ENCODE measurements at places on chromosomes 1 and 21.

- no peak for DNase-seq
Observed at GRCh38 chr1:59704716-59705115, 110.0 kb upstream of the HOOK1 start.

DNA sequence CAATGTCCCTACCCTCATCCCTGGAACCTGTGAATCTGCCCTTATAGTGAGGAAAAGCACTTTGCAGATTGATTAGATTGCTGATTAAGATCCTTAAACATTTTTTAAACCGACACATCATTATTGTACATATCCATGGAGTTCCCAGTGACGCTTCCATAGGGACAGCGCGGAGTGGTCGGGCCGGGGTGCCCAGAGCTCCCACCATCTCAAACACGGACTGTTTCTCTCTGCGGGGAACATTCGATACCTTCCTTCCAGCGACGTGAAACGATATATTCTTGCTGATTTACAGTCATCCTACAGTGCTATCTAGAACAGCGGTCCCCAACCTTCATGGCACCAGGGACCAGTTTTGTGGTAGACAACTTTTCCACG, 4.0 kb downstream of the KRTAP10-12 start:
- no peak for DNase-seq

GRCh38 chr1:17119076-17119772, at the start of gene PADI2:
Gene PADI2 (minus strand): TSS chr1:17119451. CDS start chr1:17119371, 80 bp downstream.
- DNase-seq = peak; percentile 26

DNA sequence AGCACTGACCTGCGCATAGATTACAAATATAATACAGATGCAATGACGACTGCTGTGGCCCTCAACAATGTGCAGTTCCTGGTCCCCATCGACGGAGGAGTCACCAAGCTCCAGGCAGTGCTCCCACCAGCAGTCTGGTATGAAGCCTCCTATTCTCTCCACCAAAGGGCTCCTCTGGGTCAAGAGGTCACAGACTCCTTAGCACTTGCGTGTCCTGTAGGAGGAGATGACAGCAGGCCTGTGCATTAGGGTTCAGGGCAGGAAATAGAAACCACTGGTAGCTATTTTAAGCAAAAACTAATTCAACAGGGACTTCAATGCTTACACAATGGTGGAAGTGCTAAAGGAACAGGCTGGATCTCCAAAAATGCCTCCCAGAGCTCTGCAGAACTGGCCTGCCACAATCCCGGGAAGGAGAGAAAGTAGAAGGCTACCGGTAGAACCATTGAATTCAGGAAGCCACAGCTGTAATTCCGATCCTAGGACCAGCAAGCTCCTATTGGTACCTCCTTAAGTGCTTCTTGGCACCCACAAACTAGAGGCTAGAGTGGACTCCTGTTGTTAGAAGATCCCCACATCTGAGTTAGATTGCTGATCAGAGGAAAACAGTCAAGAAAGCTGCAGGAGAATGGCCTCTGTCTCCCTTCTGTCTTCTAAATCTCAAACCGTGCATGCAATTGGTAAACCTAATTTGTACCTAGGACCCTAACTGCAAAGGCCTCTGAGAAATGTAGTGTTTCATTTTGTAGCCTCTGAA, 12.7 kb upstream of the DYNLT5 start:
- no peak for DNase-seq

DNA sequence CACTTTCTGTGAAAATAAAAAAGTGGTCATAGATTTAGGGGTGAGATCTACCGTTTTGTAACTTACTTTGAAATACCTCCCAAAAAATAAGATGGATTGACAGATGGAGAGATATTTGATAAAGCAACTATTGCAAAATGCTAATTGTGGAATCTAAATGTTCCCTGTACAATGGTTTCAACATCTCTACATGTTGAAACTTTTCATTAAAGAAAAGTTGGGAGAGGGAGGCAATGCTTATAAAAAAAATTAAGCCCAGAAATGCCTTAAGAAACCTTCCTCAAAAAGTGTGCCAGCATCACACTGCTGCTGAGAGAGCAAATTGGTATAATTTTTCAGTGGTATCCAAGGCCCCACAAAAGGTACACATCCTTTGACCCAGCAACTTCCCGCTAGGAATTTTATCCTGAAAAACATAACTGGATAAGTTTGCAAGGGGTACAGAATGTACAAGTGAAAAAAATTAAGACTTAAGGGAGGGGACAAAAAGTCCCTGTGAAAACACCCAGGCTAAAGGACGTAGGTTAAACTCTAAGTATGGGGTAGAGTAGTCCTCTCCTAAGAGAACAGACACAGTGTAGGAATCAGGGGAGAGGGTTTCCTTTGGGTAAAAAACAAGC, 84.3 kb downstream of the TGFBR3 start:
- no peak for DNase-seq

DNA sequence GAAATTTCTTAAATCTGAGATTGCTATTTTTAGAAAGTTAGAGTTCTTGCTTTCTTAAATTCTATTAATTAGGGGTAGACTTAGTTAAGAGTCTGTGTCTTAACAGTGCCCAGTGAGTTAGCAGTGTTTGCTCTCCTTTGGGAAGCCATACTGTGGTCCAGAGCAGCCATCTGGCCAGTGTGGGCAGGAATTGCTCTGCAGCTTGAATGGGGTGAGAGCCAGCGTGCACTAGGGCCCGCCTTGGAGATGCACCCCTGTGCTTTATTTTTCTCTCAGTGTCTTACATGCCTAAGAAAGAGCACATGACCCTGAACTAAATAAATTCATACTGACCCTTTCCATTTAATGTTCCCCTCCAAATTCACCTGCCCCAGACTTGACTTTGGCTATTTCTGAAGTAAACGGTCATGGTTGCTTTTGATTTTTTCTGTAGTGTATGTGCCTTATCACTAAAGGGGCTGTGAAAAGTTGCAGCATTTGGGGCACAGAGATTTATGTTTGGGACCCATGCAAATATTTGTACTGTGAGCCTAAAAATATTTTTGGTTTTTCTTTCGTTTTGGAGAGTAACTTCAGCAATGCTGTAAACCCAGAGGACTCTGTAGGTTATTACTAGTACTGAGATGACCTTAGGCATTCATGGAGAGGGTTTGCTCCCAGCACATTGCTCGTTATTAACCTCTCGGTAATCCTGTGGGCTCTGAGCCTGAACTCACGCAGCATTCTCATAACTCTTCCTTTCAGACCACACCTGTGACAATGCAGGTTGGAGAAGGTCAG, 21.3 kb upstream of the KCNQ4 start:
- no peak for DNase-seq

DNA sequence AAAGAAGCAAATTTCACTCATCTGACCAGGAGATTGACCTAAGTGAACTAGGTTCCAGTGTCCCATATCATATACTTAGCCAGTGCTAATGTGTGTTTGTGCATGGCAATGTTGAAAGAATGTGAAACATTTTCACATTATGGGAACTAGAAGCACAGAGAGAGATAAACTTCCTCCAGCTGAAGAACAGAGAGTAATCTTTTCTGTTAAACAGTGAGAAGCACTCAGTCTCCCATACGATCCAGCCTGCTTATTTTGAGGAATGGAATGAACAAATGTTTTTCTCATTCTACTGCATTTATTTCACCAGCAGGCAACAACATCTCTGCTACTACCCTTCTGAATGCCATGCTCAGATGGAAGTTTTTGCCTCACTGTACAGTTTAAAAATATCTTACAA, 170.5 kb downstream of the TTLL7 start:
- DNase-seq = no peak

- no peak for DNase-seq
Observed at GRCh38 chr1:228475812-228476211, 11.4 kb upstream of the RNF187 start.

- DNase-seq = no peak
Observed at GRCh38 chr1:147800804-147801203, 40.4 kb upstream of the GJA5 start.

- no peak for DNase-seq
Observed at GRCh38 chr1:109850194-109850593, 60.5 kb upstream of the CSF1 start.

- no peak for DNase-seq
Observed at GRCh38 chr1:67616394-67616985, 68.5 kb upstream of the GADD45A start.

DNA sequence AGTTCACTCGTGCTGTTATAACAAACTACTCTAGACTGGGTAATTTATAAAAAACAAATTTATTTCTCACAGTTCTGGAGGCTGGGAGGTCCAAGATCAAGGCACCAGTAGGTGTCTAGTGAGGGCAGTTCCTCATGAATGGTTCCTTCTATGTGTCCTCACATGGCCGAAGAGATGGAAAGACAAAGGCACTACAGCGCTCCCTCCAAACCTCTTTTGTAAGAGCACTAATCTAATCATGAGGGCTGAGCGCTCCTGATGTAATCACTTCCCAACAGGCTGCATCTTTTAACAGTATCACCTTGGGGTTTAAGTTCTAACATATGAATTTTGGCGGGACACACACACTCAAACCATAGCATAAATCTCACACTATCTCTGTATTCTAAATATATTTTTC, 54.0 kb upstream of the KANK4 start:
- no peak for DNase-seq

- DNase-seq = no peak
Observed at GRCh38 chr1:19738076-19738475, 61.6 kb downstream of the TMCO4 start.

DNA sequence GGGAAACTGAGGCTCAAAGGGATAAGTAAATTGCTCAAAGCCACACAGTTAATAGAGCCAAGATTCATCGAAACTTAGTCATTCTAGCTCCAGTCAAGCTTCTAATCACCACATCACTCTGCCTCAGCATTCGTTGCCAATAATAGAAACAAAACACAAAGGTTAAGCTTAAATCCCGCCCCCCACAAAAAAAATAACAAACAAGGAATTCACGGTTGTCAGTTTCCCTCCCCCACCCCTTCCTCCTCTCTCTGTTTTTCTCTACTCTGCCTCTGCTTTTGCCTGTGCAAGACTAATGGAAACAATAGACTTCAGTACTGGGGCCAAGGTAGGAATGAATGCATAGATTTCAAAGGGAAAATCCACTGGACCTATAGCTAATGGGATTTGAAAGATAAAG, 70.7 kb upstream of the ZNF644 start:
- no peak for DNase-seq

DNA sequence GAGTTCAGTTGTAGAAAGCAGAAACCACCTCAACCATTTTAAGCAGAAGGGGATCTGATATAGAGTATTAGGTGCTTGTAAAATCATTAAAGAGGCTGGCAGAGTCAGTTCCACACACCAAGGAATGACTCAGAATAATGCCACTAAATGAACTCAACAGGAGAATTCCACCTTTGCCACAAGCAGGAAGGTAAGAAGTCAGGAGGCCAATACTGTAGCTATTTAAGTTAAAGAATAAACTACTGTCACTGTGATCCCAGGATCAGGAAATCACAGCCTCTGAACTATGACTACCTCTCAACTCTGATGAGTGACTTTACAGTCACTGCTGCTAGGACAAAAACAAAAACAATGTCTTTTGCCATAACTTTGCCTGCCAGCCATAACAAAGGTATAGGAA, 52.5 kb upstream of the PRMT6 start:
- DNase-seq = no peak

DNA sequence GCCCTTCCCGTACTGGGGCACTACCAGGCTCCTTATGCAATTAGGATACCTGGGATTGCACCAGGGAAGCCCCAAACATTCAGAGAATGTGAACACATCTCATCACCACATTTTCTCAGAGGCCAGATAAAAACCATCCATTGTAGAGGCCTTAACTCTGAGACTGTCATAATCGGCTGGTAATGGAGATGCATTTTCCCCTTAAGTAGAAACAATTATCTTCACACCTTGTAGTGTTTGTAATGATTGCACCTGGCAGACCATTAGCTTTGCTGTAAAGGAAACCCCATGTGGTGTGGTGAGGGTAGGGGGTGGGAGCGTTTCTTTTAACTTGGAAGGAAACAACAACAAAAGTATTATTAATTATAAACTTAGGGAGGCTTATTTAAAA, 90.0 kb upstream of the TLR5 start:
- no peak for DNase-seq

DNA sequence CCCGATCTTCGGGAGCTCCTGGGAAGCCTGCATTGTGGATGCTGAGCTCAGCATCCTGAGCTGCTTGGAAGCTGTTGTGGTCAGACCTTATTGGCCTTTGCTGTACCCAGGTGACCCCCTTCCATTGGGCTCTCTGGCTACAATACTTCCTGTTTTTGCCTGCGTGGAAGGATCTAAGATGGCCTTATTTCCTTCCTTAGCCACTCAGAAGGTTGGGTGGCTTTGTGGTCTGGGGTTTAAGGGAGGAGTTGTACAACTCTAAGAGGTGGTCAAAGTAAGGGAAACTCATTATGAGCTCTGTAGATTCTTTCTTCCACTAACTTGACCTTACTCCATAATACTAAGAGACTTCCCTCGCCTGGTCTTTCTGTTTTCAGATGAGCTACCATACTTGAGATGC, 17.7 kb downstream of the PFKFB2 start:
- no peak for DNase-seq

DNA sequence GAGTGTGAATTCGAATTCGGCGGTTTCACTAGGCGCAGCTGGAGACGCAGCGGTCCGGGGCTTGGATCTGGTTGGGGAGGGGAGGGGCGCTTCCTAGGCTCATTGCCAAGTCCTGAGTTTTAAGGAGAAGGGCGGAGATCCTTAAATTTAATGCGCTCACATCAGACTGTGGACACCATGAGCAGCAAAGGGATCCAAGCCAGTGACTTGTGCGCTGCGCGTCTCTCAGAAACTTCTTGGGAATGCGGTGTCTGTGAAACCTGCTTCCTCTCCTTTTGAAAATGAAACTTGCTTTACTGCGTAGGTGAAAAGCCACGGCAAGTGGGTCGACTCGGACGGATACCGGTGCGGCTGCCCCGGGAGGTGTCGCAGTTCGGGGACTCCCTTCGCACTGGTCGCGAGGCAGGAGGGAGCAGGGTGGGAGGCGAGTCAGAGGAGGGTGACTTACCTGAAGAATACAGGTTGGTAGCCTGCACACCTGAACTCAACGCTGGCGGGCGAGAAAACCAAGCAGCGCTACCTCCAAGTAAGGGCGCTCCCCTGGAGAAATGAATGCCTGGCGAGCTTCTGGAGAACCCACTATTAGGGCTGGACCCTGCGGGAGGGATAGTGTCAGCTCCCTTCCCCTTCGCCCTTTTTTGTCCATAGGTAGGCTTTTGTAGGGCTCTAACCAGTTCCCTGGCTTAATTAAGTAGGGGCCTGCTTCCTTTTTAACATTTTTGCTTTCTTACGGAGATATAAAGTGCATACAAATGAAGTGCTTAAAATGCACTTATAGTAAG, 992 bp downstream of the TENT5C start:
- DNase-seq = peak; percentile 51

DNA sequence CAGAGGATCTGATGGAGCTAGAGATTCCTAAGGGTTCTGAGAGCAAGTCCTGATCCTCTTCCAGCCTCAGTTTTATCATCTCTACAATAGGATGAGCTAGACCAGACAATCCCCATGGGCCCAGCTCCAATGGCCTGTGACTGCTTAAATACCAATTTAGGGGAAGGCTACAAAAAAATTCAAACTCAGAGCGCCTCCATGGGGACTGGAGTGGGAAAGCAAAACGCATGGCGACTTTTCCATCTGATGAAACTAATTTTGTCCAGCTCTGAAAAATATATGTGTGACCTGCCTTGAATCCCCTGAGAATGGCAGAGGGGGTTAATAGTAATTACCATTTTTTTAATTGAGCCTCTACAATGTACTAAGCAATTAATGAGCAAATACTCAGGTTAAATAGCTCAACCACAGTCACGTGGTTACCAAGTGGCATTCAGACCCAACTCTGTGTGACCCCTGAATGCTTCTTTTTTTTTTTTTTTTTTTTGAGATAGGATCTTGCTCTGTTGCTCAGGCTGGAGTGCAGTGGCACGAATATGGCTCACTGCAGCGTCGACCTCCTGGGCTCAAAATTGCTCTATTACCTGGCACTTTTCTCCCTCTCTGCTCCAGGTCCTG, 8.4 kb downstream of the EXTL1 start:
- DNase-seq = no peak

Measured in uterus (tissue), 4 donors.